ENCODE measurements at places on chromosomes 13 and 19.

DNA sequence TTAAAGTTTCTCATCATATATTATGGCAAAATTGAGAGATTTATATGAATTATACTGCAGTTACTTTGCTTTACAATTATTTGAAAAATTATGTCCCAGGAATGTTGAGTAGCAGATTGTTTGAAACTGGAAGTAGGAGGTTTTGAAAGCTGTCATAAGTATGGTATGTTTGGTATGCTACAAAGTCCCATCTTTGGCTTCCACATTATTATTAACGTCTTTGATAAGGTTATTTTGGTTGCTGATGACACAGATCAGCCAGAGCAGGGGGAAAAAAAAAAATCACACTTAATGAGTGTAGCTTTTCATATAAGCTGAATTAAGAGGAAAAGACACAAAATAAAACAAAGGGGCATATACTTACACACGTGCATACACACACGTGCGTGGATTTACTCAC is 130.1 kb downstream of the SLITRK1 start:
- no peak for DNase-seq

DNA sequence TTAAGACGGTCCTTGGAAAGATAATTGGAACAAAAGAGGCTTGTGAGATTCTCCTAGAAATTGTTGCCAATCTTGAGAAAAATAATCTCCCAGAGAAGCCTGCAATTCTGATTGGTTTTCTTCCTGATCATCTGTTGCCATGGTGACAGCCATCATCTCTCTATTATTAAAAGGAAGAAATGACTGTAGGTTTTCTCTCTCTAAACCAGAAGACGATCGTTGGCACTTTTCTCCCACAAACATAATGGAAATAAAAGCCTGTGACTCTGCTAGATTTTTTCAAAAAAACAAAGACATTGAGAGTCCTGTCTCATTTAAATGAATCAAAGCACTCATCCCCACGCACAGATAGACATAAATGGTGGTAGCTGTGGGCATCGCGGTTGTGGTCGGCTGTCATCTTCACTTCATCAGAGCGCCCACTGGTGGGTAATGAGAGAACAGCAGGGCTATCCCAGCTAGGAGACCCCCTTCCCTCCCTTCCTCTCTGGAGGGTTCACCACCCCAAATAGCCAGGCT is 21.7 kb upstream of the CALM3 start:
- no peak for DNase-seq

GRCh38 chr19:35024095-35024494 is 6.2 kb upstream of the SCN1B start:
- no peak for DNase-seq

- no peak for DNase-seq
Measured at GRCh38 chr19:13128583-13128982, 10.5 kb downstream of the NACC1 start.

DNA sequence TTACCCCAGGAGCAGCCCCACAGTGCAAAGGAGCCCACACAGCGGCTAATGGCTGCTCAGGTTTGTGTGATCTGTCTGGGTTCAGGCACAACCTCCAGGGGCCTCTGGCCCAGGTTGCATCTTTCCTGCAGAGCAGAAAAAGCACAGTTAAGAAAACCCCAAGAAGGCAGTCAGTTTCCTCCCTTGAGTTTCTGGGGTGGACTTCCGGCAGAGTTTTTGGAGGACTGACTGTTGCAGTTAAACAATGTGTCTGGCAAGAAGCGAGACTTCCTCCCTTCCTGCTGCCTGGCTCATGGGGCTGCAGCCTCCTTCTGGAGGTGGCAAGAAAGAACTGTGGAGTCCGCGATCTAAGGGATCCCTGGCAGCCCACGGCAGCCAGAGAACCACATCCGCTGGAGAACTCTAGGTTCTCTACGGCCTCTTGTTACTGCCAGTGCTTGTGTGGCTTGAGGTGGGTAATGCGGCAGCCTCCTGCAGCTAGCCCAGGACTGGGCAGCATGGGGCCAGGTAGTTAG is 114.4 kb downstream of the ZDHHC20 start:
- DNase-seq: no peak

- no peak for DNase-seq
Measured at GRCh38 chr13:91609353-91609752, 210.9 kb downstream of the GPC5 start.

DNA sequence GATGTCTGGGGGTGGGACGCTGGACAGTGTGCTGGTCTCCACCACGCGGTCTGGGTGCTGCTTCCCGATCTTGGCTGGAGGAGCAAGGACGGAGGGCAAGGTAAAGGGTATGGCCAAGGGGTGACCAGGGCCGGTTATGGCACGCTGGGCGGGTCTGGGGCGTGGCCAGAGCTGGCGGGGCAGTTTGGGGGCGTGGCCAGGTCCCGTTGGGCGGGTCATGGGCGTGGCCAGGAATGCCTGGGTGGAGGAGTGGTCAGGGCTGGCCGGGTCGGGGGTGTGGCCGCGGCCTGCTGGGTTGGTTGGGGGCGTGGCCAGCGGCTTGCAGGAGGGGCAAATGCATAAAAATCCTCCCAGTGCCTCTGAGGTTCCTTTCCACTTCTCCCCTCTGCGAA is 19.2 kb downstream of the GPX4 start:
- no peak for DNase-seq

DNA sequence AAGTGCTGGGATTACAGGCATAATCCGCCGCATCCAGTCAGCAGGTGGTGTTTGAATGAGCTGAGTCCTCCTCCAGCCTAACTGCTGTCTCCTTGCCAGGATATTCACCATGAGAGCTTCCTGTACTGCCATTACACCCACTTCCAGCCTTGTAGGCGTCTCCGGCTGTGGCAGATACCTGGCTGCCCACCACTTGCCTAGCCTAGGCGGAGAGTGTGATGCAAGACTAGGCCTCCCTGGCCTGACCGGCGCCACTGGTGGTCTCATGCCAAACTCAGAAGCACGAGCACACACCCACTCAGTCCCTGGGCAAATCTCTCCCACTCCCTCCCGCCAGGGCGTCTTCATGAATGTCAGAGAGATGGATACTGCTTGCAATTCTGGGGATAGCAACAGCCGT is 16.6 kb downstream of the IL12RB1 start:
- no peak for DNase-seq

Measured in stimulated activated CD4-positive, alpha-beta T cell treated with anti-CD3 and anti-CD28 coated beads, Interleukin-2, amount 100 ng/mL, for 4 hours (primary cell).